HAP-1 (cell line): ENCODE measurements at places on chromosomes 1 and 21.

- no peak for DNase-seq
Measured at GRCh38 chr1:205629751-205630150, 2.1 kb downstream of the ELK4 start.

DNA sequence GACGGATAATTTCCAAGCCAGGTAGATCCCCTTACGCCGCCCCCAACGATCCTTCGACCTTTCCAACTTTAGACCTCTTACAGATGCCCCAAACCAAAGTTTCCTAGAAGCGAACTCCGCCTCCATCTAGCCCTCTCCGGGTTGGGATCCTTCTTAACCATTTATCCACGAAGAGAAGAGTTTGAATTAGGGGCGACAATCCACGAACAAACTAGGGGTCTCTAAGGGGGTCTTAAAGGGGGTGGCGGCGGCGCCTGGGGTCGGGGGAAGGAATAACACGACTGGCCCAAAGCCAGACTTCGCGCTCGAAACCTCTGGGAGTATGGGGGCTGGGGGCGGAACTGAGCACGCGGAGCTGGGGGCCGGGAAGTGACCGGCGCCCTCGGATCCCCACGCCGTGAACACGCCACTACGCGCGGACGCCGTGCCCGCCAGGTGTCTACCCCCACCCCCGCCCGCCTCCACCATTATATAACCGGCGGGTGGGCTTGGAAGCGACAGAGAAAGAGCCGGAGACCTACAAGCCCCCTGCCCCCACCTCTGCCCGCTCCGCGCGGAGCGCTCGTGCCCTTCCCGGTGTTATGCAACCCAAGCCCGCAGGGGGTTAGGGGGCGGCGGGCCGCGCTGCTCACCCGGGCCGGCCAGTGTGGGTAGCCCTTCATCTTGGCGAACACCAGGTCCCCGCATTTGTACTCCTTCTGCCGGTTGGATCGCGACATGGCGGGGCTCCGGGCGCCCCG lies 594 bp downstream of the HDGF start:
- no peak for DNase-seq

GRCh38 chr1:227788271-227789083 lies 27.0 kb upstream of the PRSS38 start:
- DNase-seq, result peak; percentile 92

DNA sequence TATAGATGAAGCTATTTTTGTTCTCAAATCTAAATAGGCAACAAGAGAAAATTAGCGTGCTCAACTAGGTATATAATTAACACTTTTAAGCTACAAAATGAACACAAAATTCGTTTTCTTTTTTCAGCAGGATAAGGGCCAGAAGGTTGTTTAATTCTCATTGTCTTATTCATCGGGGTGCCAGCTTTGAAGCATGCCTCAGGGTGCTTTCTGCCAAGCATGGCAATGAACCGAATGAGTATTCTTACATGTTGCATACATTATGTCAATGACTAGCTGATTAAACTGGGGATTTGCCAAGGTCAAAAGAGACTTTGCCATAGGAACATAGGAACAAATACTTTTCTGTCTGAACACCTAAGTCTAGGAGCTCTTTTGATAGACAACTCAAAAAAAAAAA lies 102.0 kb upstream of the MAP1LC3C start:
- DNase-seq, result no peak

DNA sequence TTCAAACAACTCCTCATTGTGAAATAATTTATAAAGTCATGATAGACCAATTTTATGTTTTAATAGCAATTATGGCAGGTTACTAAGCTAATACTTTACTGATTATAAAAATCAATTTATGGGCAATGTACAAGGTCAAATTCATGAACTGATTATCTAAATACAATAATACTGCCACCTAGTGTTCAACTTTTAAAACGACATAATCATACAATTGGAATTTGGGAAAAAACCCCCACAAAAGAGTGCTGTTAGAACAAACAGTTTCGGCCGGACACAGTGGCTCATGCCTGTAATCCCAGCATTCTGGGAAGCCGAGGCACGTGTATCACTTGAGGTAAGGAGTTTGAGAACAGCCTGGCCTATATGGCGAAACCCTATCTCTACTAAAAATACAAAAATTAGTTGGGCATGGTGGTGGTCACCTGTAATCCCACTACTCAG lies 14.0 kb downstream of the GTF2B start:
- peak; percentile 52 for DNase-seq

DNA sequence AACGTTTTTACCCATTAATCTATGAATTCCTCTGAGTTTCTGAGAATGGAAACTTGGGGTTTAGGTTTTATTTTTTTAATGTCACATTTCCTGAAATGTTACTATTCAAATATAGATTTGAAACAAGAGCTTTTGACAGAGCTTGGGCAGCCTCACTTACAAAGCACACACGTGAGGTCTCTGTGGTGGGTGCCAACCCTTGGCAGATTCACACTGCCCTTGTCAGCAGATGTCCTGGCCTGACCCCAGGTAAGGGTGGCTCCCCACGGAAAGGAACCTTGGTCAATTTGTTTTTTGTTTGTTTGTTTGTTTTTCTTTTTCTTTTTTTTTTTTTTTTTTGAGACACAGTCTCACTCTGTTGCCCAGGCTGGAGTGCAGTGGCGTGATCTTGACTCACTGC lies 53.5 kb downstream of the FAAP20 start:
- no peak for DNase-seq

GRCh38 chr1:2499986-2500596 lies 24.0 kb downstream of the PLCH2 start:
- no peak for DNase-seq

DNA sequence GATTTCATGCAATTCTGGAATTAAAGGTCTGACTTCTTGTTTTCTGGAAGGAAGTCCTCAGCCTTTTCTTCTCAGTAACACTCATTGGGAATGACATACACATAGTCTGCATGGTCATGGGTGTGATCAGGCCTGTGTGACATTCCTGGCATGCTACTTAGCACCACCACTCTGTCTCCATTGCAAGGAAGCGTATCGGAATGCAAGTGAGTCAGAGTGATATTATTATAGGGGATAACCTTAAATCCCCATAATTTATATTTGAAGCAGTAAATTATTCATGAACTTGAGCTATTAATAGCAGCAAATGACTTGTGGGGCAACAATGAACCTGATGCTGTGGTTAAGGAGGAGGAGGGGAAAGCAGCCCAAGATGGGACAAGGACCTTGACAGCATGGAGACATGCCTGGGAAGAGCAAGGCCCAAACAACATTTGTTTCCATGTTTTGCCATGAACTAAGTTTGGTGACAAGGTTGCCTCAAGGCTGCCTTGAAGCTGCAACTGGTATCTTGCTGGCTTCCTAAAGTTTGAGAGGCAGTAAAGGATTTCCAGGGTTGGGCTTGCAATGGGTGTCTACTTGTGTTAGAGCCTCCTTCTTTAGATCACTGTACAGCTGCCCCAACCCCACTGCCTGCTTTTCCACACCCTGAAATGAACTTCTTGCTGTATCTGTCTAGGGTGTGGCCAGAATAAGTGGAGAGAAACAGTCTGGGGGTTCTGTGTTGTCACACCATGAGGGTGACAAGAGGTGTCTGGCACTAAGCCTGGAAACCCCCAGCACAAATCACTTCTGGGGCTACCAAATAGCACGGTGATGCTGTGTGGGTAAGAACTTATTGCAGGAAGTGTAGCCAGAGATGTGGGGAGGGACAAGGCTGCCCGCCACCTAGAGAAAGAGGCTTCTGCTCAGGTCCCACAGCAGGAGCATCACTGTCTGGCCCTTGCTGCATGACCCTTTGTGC lies 4.6 kb downstream of the MAB21L3 start:
- DNase-seq, result no peak

DNA sequence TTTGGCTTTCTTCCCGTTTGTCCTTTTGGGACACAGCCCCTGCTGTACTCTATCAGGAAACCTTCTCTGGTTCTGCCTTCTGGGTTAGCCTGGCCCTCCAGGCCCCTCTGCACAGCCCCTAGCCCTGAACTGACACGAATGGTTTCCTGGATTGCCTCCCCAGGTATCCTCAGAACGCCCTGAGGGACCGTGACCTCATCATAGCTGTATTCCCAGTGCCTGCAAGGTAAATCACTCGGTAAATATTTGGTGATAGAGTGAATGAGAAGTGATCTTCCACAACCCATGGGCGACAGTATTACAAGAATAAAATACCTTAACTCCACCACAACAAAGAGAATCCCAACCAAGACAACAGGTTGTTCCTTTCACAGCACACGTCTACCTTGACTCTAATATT lies 637.2 kb downstream of the SMYD3 start:
- no peak for DNase-seq

DNA sequence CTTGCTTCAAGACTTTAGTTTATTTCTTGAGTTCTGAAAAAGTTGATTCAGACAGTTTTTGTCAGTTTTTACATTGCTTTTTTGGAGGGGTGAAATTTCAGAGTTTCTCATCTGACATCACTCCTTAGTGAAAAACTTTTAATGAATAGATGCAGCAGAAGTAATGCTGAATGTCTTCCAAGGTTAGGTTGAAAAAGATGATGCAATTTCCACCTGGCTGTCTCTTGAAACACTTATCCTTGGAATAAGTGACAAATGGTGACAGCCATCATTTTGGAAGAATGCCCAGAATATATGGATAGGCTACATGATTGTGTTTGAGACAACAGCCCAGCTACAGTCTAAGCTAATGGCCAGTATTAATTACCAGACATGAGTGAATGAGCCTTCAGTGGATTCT lies 140.8 kb downstream of the ZNF644 start:
- DNase-seq, result no peak

- no peak for DNase-seq
Measured at GRCh38 chr1:57736940-57737339, 313.1 kb upstream of the DAB1 start.

GRCh38 chr1:117674521-117675400 lies 68.9 kb downstream of the TENT5C start:
- no peak for DNase-seq
